ENCODE measurements at places on chromosomes 12 and 14.

- no peak for DNase-seq
Measured at GRCh38 chr14:100375266-100375962, 52.3 kb downstream of the SLC25A47 start.

GRCh38 chr14:29339494-29340172 lies 573.0 kb downstream of the FOXG1 start:
- no peak for DNase-seq

- DNase-seq, result no peak
Measured at GRCh38 chr14:61064210-61064609, 83.2 kb downstream of the SLC38A6 start.

GRCh38 chr12:28086521-28087155 lies 103.6 kb upstream of the CCDC91 start:
- no peak for DNase-seq

DNA sequence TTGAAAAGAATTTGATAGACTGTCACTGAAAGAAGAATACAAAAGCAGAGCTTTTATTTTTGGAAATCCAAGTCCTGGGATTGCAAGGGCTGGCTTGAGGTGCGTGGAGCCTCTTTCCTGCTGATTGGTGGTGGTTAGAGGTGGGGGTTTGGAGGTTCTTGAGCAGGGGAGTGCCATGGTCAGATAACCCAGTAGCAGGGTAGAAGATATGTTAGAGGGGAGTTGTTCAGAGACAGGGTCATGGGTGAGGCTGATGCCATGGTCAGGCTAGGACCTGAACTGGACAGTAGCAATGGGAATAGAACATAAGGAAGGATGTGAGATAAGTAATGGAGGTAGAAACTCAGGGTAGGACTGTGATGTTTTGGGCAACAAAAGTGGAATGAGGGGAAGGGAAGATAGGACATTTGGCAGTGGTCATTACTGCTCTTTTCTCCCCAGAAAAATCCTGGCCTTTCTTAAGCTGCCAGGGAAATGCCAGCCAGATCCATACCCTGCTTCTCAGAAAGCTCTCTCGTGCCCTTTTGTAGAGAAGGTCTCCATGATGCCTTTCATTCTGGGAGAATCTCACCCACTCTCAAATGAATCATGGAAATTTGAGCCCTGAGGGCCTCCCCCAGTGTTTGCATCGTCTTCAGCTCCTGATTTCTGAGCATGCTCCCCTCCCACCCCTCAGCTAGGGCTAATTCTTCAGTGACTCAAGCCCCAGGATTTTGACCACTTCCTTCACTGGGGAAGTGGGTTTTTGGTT lies 9.5 kb downstream of the EMP1 start:
- no peak for DNase-seq

DNA sequence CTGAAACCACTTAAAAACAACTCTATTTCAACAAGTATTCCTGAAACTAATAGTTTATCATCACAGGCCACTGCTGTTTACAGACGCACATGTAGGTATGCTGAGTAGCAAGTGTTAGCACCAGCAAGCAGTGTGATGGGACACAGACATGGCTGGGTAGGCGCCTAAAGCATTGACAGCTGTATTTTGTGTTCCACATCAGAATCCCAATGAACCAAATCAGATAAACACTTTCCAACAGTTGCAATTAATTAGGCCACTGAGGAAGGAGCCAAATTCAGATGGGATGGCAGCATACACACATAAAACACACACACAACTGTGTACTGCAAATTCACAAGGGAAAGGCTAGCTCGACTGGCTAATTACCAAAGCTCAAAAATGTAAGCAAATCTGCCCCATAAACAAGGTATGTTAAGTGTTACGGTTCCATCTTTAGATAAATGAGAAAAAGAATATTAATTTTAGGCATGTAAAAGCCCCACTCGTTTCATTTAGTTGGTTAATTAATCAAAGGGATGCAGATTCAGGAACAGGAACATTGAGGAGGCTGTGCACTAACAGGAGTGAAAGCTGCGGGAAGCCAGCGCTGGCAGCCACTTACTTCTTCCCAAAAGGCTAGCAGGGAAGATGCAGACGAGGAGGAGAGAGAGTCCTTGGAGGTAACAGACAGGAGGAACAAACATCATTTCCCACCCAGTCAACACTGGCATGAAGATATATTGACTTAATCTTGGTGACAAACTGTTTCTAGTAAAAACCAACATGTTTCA lies 33.4 kb downstream of the AMN start:
- no peak for DNase-seq

GRCh38 chr12:53096089-53096741 lies 1.3 kb upstream of the IGFBP6 start:
- peak; percentile 60 for DNase-seq

DNA sequence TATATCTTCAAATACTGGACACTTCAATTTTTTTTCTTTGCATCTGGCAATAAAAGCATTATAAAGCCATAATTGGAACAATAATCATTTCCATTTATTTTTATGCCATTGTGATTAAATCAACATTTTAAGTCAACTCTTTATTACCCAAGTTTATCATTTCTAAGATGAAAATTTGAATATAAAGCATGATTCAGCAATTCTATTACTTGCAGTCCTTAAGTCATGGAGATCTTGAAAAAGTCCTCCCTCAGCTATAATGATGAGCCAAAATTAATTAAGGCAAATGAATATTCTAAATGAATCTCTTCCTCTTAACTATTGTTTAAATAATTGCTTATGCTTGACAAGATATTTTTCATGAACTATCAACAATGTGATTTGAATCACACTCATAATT lies 65.7 kb downstream of the LIN7A start:
- DNase-seq, result no peak

DNA sequence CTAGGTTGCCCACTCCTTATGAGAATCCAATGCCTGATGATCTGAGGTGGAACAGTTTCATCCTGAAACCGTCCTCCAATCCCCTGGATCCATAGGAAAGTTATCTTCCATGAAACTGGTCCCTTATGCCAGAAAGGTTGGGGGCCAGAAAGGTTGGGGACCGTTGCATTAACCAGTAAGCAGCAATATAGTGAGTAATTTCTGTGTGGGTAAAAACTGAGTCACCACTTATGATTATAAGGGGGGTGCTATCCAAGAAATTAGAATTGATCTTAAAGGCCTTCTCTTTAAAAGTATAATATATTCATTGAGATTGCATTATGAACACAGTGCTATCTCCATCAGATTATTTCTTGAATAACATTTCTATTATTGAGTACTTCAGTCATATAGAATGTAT lies 97.2 kb downstream of the PCNX1 start:
- DNase-seq, result no peak

DNA sequence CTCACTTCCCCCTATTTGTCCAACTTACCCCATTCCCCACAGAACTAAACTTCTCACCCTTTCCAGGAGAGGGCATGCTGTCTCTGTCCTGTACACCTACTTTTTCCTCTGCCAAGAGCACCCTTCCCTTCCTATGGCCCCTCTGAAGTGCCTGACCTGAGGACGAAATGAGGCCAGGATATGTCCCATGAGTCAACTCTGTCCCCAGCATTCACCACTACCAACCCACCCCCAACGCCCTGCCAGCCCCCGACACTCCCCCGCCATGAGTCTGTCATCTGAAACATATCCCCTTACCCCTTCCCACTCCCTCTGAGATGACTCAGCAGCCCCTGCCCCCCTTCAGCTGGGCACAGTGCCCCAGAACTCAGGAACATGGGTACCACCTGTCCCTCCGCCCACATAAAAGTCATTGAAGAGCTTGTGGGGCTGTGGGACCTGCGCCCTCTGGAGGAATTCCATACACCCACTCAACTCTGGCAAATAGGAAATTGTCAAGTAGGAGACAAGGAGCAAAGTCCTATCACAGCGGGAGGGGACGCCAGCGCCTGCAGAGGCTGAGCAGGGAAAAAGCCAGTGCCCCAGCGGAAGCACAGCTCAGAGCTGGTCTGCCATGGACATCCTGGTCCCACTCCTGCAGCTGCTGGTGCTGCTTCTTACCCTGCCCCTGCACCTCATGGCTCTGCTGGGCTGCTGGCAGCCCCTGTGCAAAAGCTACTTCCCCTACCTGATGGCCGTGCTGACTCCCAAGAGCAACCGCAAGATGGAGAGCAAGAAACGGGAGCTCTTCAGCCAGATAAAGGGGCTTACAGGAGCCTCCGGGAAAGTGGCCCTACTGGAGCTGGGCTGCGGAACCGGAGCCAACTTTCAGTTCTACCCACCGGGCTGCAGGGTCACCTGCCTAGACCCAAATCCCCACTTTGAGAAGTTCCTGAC lies 26.3 kb downstream of the ITGA7 start:
- DNase-seq, result peak; percentile 73

- DNase-seq, result no peak
Measured at GRCh38 chr14:29851397-29851796, 76.2 kb downstream of the PRKD1 start.

DNA sequence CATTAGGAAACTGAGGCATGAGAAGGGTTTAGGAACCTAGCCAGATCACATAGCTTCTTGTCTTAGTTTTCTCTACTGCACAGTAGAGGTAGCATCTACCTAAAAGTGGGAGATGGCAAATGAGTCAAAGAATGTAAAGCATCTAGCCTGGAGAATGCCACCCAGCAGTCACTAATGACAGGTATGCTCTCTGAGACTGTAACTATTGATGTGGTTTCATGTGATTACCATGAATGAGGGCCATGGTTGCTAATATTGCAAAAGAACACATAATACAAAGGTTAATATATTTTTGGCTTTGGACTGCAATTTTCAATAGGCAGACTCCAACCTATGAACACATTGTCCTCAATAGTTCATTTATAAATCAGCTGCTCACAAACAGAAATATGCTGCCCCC lies 389.9 kb downstream of the GRIN2B start:
- DNase-seq, result no peak

- DNase-seq, result no peak
Measured at GRCh38 chr12:46578190-46578982, 205.8 kb upstream of the SLC38A2 start.

DNA sequence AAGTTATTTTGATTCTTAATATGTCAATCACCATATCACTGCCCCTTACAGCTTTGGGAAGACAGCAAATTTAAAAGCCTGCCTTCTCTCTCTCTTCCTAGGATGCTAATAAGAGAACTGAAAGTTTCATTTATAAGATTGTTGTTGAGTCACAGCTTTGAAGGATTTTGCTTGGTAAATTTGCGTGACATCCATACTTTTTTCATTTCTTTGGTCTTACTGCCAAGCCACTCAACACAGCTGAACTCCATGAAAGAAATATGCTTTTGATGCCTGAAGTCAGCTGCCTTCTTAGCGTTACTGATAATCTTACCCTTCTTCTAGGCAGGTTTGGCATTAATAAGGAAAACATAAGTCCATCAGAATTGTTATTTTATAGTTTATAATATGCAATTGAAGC lies 155.0 kb downstream of the CRADD start:
- DNase-seq, result no peak

DNA sequence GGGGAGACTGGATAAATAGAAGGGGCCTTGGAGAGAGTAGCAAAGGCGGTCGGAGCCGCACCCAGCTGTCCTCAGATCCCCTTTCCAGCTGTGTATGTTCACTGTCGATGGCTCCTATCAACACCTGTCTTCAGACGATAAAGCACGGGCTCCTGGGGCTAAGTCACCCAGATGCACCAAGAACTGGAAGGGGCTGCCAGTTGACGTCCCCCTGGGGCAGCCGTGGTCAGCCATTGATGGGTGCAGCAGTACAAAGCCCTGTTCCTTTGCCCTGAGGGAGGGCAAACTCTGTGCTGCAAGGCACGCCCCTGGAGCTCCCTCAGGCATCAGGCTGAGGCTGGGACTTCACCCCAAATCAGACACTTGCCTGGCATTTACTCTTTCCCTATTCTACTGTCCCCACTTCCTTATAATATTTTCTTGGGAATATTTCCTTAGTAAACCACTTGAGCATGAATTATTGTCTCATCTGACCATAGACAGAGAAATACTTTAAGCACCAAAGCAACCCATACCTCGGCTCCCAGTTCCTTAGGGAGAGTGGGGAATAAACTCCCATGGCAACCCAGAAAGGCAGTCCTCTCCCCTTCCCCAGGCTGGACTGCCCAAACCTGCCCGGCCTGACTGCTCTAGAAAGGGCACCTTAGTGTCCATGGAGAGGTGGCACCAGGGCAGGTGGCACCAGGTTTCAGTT lies 59.6 kb upstream of the SCN8A start:
- no peak for DNase-seq

DNA sequence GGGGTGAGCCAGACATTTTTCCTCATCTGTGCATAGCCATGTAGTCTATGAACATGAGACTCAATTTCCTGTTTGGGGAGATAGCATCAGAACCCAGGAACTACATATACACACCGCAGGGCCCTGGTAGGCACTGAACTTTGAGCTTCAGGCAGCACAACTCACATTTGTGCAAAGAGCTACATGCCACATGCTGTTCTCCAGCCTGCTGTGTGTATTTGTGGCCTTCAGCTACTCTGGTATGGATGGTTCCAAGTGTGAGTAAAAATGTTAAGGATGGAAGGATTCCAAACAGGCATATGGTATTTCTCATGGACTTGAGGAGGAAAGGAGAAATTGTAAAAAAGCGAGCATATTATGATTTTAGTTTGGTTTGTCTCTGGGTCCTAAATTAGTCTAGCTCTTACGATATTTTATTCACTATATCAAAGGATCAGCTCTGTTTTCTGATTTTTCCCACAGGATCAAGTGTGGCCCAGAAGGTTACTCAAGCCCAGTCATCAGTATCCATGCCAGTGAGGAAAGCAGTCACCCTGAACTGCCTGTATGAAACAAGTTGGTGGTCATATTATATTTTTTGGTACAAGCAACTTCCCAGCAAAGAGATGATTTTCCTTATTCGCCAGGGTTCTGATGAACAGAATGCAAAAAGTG lies 422.4 kb upstream of the OR4E1 start:
- DNase-seq, result no peak

- no peak for DNase-seq
Measured at GRCh38 chr12:132397152-132397933, 68.0 kb upstream of the GALNT9 start.

DNA sequence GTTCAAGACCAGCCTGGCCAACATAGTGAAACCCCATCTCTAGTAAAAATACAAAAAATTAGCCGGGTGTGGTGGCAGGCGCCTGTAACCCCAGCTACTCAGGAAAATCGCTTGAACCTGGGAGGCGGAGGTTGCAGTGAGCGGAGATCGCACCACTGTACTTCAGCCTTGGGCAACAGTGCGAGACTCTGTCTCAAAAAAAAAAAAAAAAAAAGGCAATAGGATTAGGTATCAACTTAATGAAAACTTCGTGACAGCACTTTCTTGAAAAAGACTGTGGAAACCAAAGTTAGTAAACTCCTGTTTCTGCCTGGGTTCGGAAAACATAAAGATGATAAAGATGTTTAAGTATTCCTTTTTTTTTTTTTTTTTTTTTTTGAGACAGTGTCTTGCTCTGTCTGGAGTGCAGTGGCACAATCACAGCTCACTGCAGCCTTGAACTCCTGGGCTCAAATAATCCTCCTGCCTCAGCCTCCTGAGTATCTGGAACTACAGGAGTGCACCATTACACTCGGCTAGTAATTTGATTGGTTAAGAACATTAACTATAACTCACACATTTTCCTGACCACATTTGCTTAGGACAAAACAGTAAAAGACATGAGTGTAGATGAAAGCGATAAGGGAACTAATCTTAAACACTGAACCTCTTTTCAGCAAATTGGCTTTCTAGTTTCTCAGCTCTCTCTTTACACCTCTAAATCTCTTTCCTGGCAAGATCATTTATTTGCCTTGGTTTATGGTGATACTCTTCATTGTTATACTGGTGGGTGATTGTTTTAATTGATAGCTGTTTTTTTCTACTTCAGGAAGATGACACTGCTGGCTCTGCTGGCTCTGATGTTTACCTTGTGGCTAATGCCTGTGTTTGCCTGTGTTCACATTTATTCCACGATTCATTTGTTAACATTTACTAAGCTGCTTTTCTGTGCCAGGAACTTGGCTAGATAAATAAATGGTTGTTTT lies 15.8 kb downstream of the HIF1A start:
- no peak for DNase-seq

GRCh38 chr12:29516431-29516875 lies 19.0 kb upstream of the OVCH1 start:
- no peak for DNase-seq

Measured in eye (tissue), 1 donor.